Breast epithelium (tissue), 4 donors: ENCODE measurements at places on chromosomes 6 and 20.

GRCh38 chr6:78910591-78911171 lies 43.3 kb downstream of the IRAK1BP1 start:
- no peak for DNase-seq
- H3K4me3 ChIP-seq = peak overlapping the region; percentile 66

GRCh38 chr6:13397359-13398068 lies 69.2 kb upstream of the TBC1D7 start:
- no peak overlapping the region for H3K4me3 ChIP-seq
- H3K4me1 ChIP-seq = no peaks in the 10 kb centered on the region
- H3K27me3 ChIP-seq = no peaks in the 10 kb centered on the region
- no peaks in the 10 kb centered on the region for H3K36me3 ChIP-seq
- no peak overlapping the region for H3K27ac ChIP-seq

GRCh38 chr6:46772762-46773161 lies 20.4 kb upstream of the MEP1A start:
- H3K4me1 ChIP-seq = no peaks in the 10 kb centered on the region
- no peak for DNase-seq
- H3K36me3 ChIP-seq = no peaks in the 10 kb centered on the region
- no peak overlapping the region for H3K27ac ChIP-seq
- H3K4me3 ChIP-seq = no peak overlapping the region

GRCh38 chr20:17339000-17339399 lies 112.2 kb downstream of the PCSK2 start:
- H3K4me3 ChIP-seq = no peak overlapping the region
- no peak overlapping the region for H3K27ac ChIP-seq
- H3K4me1 ChIP-seq = no peaks in the 10 kb centered on the region
- DNase-seq = no peak
- H3K36me3 ChIP-seq = no peaks in the 10 kb centered on the region

- H3K27ac ChIP-seq = no peak overlapping the region
- no peak overlapping the region for H3K4me3 ChIP-seq
- H3K27me3 ChIP-seq = no peaks in the 10 kb centered on the region
- H3K4me1 ChIP-seq = no peaks in the 10 kb centered on the region
- H3K36me3 ChIP-seq = no peaks in the 10 kb centered on the region
- DNase-seq = no peak
Observed at GRCh38 chr6:11018225-11018624, 25.9 kb downstream of the ELOVL2 start.

GRCh38 chr20:10253780-10254179 lies 35.1 kb downstream of the SNAP25 start:
- H3K27me3 ChIP-seq = no peaks in the 10 kb centered on the region
- H3K4me1 ChIP-seq = no peaks in the 10 kb centered on the region
- no peak overlapping the region for H3K27ac ChIP-seq
- H3K4me3 ChIP-seq = no peak overlapping the region
- DNase-seq = no peak
- no peaks in the 10 kb centered on the region for H3K36me3 ChIP-seq

DNA sequence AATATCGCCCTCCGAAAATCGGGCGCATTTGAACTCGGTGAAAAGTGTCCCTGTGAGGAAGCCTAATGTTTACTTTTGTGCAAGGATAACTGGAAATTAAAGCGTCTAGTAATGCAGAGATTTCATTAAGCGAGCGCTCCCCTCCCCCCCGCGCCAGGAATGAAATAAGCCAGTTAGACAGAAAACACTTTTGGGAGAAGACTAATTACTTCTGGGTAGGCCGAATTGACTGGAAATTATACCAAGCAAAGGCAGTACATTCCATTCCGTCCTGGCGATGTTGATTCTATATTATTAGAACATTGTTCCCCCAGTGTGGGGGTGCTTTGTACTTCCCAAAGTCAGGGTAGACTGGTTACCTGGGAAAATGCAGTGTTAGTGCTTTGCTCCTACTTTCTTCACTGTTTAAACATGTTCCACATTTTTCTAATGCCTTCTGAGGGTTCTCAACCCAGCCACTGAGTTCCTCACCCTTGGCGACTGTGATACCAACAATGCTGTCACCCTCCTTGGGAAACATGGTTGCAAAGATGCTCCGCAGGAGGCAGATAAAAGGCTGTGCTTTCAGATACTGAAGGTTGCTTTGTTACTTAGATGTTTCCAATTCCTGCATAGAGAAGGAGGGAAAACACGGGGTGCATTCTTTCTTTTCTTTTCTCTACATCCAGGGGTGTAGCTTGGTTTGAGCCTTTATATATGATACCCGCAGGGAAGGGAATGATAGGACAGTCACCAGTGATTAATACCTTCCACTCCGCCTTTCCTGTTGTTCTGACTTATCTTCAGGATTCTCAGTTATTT lies 2.6 kb downstream of the GJA1 start:
- H3K4me1 ChIP-seq = no peaks in the 10 kb centered on the region
- no peaks in the 10 kb centered on the region for H3K27me3 ChIP-seq
- no peak for DNase-seq
- peak overlapping the region; percentile 98 for H3K27ac ChIP-seq
